HFFc6 (cell line): ENCODE measurements at places on chromosomes 3 and 15. TPM values are rescaled to one million over a fixed set of nuclear protein-coding genes. Genes with fewer than 3 reads are reported as not detected.

STRA6 gene
- 2.6 to 3.2 TPM (median 2.8 TPM) in 3 replicates for total RNA-seq

DNA sequence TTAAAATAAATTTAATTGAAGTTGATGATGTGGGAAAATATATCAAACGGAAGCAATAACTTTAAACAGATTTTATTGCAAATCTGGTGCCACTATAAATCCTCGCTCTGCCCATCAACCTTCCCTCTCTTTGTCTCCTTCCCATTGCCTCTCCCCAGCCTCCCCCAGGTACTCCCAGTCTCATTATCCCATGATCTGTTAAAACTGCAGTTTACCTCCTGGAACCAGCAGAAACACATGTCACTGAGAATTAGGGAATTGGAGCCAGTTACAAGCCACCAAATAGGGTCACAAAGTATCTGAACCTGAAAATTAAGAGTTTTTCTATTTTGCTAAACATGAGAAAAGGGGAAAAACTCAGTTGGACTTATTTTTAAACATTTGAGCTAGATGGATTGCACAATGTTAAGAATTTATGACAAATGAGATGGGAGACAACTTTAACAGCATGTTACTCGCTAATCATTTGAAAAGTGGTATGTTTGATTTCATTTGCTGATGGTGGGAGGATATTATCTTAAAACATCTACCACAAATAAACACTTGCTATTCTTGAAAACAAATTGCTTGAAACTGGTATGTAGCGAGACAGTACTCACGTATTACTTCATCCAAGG is 2.4 kb downstream of the PLCH1 start:
- no peak for DNase-seq

DNA sequence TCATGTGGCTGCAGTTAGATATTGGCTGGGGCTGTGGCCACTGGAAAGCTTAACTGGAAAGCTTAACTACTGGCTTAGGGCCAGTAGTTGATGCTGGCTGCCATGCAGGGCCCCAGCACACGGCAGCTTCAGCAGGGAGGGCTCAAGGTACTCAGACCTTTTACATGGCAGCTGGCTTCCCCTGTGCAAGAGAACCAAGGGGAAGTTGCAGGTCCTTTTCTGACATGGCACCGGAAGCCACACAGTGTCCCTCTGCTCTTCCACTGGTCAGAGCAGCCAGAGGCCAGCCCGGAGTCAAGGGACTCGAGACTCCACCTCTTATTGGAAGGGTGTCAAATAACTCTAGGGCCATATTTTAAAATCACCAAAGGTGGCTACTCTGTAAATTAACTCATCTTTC is 24.5 kb downstream of the CCR9 start:
- no peak for DNase-seq

DNA sequence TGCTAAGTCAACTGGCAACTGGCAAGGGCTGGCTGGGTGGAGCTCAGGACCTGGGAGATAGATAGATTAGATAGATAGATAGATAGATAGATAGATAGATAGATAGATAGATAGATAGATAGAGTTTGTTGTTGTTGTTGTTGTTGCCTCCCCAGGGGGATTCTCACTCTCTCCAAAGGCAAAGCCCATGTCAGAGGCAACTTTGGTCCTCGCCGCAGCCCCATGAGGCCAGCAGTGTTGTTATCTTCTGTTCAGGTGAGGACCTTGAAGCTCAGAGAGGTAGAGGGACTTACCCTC is 7.4 kb upstream of the MST1R start:
- DNase-seq, result no peak

GRCh38 chr3:102353148-102353547 is 81.7 kb upstream of the ZPLD1 start:
- no peak for DNase-seq

DNA sequence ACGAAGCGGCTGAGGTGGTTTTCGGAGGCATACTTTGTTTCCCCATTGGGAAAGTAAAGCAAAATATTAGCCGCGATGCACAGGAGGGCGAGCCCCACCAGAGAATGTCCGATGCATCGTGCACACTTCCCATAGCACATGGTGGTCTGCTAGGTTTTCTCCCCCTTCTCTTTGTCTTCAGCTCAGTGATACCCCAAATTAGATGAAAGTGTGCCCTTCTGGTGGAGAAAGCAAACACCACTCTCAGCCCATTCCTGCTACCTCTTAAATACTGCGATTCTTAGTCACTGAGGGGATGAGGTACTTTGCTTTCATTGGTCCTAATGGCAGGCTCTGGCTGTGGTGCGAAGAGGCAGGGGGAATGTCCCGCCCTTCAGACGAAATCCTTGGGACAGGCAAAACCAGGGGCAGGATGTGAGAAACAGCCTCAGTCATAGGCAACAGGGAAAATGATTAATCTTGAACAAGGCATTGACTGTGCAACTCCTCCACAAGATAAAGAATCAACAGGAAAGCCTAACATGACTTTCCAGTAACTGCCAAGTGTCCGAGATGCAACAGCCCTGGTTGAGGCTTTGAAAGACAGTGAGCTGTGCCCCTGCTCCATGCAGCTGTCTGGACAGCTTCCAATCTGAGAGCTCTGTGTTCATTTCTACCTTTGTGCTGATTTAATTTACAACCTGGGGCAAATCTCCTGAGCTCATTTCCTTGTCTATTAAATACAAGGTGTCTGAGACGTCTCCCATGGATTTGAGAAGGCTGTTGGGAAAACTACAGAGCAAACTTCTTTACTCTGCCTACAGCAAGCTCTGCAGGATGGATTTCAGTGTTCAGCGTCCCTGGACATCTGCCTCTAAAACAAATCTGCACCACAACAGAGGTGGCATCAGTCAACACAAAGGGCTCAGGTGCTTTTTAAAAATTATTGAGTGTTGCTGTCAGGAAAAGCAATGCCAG is at the start of gene TM4SF1:
Gene TM4SF1, minus strand, starts transcription at position 242 of the 957 bp plus-strand sequence. Its CDS starts 102 bp downstream, at position 140.
- peak; percentile 55 for DNase-seq

GRCh38 chr3:161644891-161645635 is 148.5 kb downstream of the OTOL1 start:
- no peak for DNase-seq

- DNase-seq, result no peak
These were observed 30.8 kb downstream of the ARHGEF26 start for GRCh38 chr3:154151969-154152368.

NEIL1 gene
- 0.53 to 3.6 TPM (median 0.83 TPM) in 3 replicates for total RNA-seq

- DNase-seq, result no peak
These were observed 63.0 kb downstream of the SLC6A6 start for GRCh38 chr3:14465425-14465824.

GRCh38 chr3:118942671-118943070 is 92.0 kb downstream of the IGSF11 start:
- no peak for DNase-seq

DNA sequence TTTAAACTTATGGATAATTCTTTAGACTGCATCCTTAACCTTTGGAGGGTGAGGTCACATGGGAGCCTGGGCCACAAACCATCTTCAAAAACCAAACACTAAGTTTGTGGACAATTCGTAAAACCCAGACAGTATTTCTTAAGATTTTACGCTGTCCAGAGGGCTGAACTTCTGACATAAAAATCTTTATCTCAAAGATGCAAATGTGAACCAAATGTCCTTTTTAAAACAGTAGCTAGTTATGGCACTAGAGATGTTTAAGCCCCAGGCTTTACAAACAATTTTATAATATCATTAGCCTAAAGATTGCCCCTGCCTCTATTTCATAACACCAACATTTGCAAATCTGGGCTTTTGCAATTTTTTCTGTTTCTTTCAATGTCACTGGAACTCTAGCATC is 287.2 kb downstream of the SATB1 start:
- DNase-seq, result no peak

CCNB2 gene
- 28.7 to 61.5 TPM (median 52.8 TPM) in 3 replicates for total RNA-seq

DNA sequence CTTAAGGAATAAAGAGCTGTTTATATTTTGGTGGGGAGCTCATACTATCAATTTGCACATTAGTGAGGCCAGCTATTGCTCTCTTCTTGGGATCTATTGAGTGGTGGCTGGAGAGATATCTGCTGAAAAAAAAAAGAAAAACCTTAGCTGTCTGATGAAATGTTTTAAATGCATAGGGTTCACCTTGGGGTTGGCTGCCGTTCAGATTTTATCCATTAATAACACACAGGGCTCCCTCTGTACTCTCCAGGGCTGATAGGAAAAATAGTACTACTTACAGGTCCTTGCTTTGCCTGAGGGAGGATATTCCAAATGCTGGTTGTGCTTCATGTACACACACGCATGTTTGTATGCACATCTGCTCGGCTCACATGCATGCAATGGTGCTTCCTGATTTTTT is 803.7 kb downstream of the MCTP2 start:
- DNase-seq, result no peak

GRCh38 chr15:43913026-43913780 is 86.4 kb downstream of the WDR76 start:
- DNase-seq, result peak; percentile 98

RTP3 gene
- not detected in 3 replicates for total RNA-seq

GRCh38 chr15:100973351-100974111 is 54.4 kb downstream of the LRRK1 start:
- DNase-seq, result no peak

GRCh38 chr15:53746101-53746500 is 13.4 kb downstream of the WDR72 start:
- DNase-seq, result no peak
